CMK (cell line): ENCODE measurements at places on chromosomes 6 and 20.

- no peak for DNase-seq
Measured at GRCh38 chr6:110741517-110741916, 73.8 kb downstream of the CDK19 start.

- no peak for DNase-seq
Measured at GRCh38 chr6:14885498-14885897, 360.4 kb upstream of the JARID2 start.

DNA sequence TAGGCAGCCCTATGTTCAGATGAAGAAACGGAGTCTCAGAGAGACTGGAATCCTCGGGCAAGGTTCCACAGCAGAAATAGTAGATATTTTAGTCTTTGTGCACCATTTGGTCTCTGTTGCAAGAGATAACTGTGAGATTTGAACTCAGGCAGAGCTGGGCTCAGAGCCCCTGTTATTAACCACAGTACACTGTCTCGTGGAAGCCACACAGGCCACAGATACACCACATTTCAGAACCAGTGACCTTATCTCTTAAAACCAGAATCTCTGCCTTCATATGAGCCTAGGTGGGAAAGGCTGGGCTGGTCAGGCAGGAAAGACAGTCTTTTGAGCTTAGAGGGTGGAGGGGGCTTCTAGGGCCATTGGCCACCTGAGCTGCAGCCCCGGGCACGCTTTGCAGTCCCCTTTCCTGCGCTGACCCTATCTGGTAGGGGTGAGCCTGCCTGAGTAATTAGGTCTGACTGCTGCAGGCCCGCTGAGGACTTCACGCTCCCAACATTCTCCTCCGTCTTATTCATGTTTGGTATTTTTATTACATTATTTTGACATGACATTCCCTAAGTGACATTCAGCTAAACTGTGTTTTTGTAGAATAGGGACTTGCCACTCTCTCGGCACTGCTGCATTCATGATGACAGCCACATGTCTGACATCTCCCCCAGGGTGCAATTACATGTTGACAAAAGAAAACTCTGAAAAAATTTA, 71.1 kb downstream of the KCNB1 start:
- peak; percentile 71 for DNase-seq

DNA sequence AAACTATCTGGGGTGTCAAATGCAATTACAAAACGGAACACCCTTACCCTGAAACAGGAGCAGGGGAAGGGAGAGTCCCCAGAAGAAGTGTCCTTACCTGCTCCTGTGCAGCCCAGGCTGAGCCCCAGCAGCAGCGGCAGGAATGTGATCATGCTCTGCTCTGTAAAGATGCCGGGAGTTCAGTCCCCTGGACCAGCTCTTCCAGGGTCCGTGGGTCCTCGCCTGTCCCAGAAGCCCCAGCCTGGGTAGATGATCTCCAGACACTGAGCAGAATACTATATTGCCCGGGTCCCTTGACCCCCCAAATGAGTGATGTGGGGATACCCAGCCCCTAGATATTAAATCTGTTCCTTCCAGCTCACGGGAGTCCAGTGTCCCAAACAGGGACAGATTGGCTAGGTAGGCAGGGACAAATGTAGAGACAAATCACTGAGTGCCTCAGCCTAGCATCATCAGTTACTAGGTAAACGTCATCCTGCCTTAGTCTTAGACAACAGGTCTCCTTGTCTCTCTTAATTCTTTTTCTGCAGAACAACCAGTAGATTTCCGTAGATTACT, at the start of gene HLA-DMB:
Gene HLA-DMB, minus strand, starts transcription at position 373 of the 558 bp plus-strand sequence. Its CDS starts 221 bp downstream, at position 152.
- DNase-seq, result no peak

- DNase-seq, result no peak
Measured at GRCh38 chr6:72504406-72504805, 117.5 kb upstream of the KCNQ5 start.

DNA sequence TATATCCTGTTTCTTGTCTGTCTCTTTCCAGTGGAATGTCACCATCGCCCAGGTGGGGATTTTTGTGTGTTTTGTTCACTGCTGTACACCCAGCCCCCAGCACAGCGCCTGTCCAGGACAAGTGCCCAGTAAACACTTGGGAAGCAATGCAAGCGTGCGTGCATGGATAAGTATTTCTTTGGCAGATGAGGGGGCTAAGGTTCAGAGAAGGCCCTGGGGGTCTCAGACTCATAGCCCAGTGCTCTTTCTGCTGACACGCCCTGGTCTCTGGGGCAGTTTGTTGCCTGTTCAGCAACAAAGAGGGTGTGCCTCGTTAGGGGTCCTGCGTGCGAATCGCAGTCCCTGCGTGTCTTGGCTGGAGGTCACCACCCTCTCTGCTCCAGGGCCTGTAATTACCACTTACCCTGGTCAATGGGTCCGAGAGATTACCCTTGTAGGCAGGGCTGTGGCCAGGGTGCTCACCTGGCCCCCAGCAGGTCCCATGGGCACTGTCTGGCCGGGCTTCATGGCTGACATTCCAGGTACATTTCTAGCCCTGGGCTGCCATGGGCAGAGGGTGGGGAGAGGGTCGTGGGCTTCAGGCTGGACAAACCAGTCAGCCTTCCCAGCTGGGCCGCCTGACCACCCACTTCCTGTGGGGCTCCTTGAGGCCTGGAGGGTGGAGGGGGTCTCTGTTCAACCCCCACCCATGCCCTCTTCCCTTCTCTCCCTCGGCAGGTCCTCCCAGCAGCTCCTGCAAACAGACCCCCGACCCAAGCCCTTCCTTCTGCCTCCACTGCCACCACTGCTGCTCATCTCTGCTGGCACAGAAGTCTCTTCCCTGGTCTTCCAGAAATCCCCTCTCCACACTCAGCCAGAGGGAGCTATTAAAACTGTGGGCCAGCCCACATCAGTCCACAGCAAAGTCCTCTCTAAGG, 87.1 kb downstream of the CEBPB start:
- no peak for DNase-seq

DNA sequence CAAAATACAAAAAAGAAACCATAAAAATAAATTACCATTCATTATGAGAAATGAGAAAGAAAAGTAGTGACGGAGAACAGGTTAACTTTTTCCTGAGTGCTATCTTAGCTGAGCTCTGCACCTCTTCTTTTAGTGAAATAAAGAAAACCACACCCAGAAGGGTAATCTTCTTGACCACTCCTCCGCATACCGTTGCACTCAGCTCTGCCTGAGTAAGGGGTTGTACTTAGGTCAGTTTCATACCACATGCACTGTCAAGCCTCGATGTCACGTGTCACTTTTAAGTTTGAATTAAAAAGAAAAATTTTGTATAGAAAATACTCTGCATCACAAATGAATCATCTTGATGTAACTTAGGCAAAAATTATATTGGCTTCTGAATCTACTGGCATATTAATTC, 2.8 kb downstream of the EZR start:
- no peak for DNase-seq

- no peak for DNase-seq
Measured at GRCh38 chr20:49785149-49785851, 27.3 kb upstream of the SLC9A8 start.

GRCh38 chr6:167141667-167142432, 15.9 kb downstream of the GPR31 start:
- DNase-seq, result no peak

GRCh38 chr6:112054555-112055190, 769 bp downstream of the CCN6 start:
- no peak for DNase-seq

DNA sequence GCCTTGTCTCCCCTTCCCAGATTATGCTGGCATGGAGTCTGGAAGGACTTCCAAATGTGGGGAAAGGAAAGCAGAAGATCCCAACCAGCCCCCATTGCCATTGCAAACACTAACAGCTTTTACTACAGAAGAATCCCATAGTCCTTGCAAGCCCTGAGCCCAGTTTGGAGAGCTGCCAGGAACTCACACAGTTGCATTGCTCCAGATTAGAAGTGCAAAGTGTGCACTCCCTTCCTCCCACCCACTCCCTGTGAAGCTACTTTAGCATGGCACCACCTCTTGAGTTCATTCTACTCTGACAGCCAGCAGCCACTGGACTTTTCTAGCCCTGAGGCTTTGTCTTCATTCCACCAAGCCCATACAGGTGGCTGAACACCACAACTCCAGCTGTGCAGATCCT, 67.6 kb downstream of the SLC22A2 start:
- no peak for DNase-seq

DNA sequence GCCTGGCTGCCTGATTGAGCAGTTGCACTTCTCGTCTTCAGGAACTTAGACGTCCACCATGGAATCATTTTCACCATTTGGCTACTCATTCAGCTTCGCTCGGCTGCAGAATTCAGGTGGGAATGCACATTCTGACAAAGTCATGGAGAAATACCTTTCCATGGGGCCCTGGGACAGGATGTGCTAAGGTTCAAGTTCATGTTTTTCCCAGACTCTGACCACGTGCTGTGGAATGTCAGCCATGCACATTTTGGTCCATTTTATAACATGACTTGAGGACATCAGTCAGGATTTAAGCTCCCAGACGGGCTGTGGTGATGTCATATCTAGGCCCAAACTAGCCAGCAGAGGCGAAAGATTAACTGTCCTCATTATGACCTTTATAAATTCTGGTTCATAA, 205.3 kb downstream of the TBXT start:
- no peak for DNase-seq

DNA sequence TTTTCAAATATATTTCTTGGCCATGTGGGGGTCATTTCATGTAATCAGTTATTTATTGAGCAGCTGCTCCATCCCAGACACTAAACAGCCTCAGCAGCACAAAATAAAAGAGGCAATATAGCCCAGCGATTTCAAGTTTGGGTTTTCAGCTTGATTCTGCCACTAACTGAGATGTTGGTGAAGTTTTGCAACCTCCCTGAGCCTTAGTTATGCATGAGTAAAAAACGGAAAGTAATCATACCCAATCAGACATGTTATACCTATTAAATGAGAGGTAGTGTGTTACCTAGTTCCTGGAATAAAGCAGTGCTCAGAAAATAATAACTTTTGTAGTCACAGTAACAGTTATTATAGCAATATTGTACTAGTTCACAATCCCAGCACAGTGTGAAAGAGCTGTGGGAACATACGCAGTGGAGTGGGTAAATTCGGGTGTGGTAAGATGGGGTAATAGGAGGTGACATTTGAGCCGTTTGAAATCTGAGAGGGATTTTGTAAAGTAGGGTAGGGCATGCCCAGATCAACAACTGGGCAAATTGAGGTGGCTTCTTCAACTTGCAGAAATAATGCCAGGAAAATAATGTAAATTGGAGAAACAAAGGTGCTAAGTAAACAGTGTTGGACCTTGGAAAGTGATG, 1.5 kb downstream of the SLC9A8 start:
- no peak for DNase-seq

DNA sequence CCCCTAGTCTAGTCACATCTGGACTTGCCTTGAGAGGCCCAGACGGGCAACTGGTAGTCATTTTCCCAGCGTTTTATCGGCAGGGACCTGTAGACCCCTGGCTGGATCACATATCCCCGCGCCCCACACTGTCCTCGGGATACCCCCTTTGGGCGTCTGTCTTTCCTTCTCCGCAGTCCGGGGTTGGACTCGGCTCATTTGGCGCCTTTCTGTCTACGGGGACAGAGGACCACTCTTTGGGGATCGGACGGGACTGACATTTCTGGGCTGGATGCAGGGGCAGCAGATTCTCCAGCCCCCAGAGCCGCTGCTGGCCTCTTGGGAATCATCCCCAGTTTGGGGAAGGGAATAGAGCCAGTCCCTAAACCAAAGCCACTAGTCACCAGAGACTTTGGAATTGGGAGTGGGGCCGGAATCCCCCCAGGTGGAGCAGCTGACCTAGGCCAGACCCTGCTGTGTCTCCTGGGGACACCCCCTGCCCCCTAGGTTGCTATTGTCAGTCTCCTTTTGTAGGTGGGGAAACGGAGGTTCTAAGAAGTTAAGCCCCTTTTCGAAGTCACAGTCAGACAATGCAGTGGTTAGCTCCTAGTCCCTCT, 734 bp downstream of the FAM110A start:
- no peak for DNase-seq

DNA sequence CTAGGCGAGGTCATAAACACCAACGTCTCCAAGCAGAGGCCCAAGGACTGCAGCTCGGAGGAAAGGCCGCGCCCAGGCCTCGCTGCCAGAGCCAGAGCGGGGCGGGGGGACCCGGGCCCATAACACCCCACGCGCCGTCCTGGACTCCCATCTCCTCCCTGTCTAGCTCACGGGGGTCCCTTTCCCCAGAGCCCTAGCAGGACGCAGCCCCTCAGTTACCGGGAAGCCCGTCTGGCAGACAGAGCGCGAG, 44.9 kb downstream of the MDFI start:
- no peak for DNase-seq

DNA sequence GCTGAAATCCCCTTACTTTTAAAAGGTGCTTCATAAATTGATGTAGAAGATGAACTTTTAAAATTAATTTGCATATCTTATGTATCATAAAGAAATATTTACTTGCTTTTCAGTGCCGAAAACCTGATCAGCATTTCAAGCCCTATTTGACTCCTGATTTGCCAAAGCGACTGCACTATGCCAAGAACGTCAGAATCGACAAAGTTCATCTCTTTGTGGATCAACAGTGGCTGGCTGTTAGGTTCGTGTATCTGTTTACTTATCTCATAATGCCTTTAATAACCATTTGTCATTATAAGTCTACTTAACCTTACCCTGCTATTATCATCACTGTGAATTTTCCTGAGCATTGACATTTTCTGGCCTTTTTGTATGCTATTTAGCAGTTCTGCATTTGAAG, 7.8 kb downstream of the OR2A4 start:
- no peak for DNase-seq

- no peak for DNase-seq
Measured at GRCh38 chr6:105789935-105790334, 296.2 kb upstream of the PRDM1 start.

DNA sequence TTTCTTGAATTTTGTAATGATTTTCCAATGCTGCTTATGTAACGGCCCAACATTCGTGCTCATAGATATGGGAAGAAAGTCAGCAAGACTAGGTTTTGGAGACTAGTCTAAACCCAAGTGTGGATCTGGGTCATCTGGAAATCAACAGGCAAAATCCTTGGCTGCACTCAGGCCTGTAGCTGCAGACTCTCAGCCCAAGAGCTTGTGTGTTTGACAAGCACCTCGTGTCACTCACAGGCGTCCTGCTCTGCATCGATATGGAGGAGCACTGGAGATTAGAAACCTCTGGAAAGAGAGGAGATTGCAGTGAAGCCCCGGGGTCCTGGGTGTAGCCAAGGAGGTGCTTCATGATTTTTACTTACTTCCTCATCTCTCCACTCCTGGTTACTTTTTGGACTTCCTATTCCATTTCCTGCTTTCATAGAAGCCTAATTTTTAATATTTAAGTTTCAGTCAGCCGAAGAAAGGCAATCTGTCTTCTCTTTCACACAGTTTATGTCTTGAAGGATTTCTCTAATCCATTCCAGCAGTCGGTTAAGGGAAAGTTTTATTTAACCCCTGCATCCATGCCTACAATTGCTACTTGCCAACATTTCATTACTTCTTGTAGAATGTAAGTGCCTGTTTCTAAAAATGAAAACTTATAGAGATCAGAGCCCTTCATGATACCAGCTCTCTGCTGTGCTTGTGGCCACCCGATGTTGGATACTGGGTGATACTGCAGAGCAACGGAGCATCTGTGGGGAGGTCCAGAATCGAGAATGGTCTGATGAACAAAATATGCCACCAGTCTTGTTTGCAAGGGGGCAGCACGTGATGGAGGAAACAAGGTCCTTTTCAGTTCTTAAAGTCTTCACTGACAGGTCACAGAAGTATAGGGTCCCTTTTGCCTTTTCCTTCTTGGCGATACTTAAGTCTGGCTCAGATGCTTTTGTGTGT, 296.3 kb downstream of the QKI start:
- DNase-seq, result no peak

GRCh38 chr6:25070547-25071366, 135.0 kb upstream of the RIPOR2 start:
- peak; percentile 70 for DNase-seq

GRCh38 chr6:129138739-129139405, 255.9 kb downstream of the LAMA2 start:
- no peak for DNase-seq
